ENCODE measurements at places on chromosomes 5 and 9.
A peak's percentile ranks its signal among the peaks of the same experiment; 100 is the strongest.

DNA sequence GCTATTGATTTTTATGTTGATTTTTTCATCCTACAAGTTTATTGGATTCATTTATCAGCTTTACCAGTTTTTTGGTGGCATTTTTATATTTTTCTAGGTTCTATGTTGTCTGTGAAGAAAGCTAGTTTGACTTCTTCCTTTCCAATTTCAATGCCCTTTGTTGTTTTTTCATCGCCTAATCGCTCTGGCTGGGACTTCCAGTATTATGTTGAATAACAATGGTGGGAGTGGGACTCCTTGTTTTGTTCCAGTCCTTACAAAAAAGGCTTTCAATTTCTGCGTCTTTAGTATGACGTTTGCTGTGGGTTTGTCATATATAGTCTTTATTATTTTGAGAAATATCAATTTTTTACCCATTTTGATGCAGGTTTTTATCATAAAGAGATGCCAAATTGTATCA is 175.6 kb upstream of the CCNH start:
- DNase-seq, result no peak

GRCh38 chr9:21873540-21874221 is 71.2 kb downstream of the MTAP start:
- no peak for DNase-seq

- no peak for DNase-seq
These were observed 70.6 kb upstream of the S1PR3 start for GRCh38 chr9:88920645-88921044.

DNA sequence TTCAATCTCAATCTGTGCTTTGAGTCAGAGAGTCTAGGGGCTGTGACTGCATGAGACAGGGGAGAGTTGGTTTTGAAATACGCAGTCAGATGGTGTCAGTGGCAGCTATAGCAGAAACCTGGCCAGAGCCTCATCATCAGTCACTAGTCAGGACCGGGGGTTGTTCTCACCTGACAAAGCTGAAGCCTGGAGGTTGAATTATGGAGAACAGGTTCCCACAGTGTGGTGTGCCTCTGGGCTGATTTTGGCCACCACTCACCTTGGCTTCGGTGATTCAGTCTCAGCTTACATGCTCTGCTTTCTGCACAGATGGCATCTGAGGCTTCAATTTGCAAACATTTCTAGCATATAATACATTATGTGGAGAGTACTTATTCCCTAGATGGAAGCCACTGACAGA is 387.3 kb downstream of the YTHDC2 start:
- no peak for DNase-seq

GRCh38 chr5:135824541-135825041 is 9.9 kb upstream of the SLC25A48 start:
- no peak for DNase-seq

- DNase-seq, result no peak
These were observed 136.7 kb downstream of the FAM114A2 start for GRCh38 chr5:153902016-153902415.

DNA sequence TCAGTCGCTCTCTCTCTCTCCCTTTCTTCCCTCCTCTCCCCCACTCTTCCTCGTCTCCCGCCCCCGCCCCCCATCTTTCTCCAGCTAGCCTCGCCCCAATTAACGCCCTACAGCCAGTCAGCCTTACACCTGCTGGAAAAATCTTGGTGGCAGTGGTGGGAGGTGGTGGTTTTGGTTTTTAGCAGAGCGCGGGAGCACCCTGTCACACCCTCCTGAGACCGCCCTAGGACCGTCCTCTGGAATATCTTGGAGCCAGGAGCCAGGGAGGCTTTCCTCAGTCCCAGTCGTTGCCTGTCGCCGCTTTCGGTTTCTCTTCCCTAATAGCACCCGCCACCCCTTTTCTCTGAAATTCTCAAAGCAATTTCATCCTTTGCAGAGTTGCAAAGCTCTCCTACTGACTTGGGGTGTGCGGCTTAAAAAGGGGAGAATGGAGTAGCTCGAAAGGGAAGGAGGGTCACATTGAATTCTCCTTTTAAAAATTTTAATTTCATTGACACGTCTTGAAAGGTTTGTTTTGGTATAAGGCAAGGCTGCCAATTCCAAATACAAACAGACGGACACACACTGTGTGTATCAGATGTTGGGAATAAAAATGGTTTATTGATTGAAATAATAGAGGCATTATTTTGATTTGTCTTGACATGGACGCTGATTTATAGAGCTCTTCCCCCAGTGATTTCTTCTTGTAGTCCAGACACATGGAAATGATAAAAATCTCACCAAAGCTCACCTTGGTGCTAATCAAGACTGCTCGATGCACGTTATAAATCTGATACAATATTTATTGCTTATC is 301.3 kb downstream of the PARP8 start:
- DNase-seq, result peak; percentile 50

DNA sequence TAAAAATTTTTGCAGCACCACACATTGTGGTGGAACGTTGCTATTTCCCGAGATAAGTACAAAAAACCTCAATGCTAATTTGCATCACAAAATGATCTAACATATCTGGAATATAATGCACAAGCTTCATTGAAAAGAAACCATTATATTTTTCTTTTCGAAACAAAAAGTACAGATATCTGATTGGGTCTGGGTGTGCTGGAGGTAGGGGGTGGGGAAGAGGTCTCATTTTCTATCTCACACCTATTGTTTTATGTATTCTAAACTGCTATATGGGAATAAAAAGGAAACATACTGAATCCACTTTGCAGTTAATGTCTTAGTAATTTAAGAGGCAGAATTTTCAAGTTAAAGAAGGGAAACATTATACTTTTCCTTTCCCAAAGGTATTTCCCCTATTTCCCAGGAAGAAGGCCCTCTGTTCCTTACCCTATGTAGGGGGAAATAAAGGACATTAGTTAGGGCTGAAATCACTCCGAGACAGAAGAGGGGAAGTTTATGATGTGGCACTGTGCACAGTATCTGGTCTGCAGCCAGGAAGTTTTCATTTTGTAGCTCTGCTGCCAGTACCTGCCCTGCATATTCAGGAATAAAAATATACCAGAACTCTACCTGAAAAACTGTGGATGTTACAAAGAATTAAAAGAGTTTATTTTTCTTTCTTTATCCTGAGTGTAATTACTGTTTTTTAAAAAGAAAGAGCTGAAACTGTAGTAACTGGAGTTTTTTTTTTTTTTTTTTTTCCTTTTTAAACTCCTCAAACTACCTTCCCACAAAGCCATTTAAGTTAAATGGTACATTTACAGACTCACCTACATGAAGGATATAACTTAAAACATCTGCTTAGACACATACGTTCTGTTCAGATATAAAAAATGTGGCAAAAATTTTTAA is 7.4 kb downstream of the MEF2C start:
- no peak for DNase-seq

- no peak for DNase-seq
These were observed 34.6 kb downstream of the OXCT1 start for GRCh38 chr5:41835645-41836044.

DNA sequence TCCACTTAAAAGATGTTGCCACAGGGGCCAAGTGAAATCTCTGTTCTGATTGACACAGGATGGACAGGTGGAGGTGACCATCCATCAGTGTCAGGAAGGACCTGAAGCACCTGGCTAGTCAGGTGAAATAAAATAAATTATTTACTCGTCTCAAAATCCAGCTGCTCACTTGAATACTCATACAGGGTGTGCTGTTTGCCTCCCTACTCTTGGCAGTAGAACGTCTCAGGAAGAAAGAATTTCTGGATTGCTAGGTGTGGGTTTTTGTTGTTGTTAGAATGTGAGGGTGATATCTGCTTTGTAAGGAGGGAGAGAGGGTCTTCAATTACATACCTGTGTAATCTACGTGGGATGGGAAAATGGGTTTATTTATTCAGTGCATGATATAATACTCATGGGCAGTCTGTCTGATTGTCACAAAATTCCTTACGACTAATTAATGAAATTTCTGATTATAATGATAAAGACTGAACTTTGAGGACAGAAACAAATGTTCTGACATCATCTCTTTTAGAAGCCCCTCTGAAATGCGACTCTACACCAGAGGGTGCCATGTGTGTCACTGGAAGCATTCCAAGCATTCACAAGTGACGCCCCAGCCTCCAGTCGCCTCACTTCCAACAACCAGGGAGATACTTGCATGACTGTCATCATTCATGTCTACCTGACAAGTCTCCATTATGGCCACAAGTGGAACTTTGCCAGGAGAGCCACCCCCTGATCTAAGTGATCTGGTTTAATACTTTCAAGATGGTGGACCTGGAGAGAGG is 218.4 kb downstream of the GAPVD1 start:
- DNase-seq, result no peak

DNA sequence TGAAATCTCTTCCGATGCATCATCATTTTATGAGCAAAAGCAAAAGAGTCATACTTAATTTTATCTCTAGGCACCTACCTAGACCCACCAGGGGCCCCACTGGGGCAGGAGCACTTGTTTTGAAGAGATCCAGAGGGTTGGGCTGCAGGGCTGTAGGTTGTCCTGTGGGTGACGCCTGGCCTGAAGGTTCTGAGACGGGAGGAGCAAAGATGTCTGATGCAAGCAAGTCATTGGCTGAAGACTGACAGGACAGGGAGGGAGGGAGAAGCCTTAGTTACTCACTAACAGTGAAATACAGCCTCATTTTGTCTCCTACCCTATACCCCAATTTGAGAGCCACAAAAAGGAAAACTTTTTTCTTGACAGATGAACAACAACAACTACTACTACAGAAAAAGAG is 17.1 kb upstream of the C9 start:
- no peak for DNase-seq

DNA sequence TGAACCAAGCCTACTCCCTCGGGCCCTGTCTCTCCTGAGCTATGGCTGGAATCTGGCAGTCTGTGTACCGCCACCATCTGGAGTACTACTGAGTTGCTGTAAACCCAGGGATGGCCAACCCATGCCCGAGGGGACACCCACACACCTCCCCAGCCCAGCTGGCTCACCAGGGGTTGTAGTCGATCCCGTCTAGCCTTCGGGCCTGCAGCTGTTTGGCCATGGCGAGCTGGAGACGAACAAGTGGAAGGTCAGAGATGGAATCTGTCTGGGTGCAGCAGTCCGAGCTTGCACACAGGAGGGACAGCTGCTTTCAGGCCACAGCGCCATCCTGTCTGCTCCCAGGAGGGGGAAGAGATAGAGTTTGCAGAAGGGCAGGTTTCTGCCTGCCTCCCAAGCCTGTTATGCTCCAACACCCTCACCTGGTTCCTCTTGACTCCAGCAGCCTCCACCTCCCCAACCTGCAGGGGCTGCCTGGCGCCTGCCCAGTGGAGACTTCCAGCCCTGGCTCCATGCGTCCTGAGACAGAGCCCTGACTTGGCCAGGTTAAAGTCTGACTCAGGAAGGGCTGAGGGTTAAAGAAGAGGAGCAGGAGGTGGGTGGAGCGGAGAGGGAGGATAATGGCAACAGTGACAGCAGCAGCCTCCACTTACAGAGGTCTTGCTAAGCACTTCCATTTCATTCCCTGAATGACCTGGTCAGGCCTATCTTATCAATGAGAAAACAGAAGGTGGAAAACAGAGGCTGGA is 15.8 kb upstream of the SPOUT1 start:
- DNase-seq, result no peak

GRCh38 chr5:565782-566440 is 41.7 kb upstream of the SLC9A3 start:
- DNase-seq, result no peak

- no peak for DNase-seq
These were observed 52.8 kb downstream of the DIAPH1 start for GRCh38 chr5:141565826-141566570.

DNA sequence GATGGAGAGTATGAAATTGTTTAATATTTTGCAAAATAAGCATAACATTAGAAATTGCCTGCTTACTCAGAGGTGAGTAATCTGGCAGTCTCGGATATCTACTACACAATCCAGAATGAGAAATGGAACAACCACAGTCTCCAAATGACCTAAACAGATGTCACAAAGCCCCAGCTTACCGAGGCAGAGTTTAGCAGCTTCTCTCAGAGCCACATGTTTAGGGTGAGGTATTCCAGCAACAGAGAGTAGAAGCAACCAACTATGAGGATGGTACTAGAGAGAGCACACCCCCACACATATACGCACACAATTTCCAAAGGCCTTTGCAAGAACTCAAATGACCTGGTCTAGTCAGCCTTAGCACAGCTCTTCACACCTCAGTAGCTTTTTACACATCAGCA is 122.7 kb upstream of the LPAR1 start:
- DNase-seq, result no peak

DNA sequence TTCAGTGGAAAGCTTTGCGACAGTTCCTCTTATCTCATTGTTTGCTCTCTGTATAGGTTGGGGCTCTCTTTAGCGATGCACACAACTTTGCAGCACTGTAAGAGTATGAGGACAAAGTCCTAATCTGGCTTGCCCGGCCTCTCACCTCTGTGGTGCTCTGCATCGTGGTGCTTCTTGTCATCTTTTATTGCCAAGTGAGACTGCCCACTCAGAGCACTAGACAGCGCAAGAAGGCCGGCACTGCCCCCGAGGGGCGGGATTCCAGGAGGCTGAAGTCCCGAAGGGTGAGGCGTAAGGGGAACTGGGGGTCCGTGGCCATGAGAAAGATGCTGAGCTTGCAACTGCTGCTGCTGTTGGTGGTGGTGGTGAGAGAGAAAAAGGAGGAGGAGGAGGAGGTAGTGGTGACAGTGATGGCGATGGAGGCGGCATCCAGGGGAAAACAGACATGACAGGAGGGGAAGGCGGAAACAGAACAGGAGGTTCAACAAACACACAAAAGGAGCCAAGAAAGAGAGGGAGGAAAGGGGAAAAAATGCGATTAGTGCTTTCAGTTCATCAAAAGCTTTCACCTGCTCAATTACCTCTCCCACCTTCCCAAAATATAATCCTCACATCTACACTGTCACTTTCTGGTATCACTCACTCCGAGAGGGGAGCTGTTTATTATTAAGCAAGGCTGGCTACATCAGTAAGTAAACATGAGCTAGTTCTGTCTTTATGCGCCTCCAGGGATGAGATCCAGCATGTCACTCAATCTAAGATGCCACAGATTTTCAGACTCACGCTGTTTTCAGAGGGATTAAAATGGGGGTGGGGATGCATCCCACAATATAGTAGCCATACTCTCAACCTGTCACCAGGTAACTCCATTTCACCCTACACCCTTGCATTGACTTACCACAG is 55.1 kb downstream of the TLE1 start:
- DNase-seq, result no peak

DNA sequence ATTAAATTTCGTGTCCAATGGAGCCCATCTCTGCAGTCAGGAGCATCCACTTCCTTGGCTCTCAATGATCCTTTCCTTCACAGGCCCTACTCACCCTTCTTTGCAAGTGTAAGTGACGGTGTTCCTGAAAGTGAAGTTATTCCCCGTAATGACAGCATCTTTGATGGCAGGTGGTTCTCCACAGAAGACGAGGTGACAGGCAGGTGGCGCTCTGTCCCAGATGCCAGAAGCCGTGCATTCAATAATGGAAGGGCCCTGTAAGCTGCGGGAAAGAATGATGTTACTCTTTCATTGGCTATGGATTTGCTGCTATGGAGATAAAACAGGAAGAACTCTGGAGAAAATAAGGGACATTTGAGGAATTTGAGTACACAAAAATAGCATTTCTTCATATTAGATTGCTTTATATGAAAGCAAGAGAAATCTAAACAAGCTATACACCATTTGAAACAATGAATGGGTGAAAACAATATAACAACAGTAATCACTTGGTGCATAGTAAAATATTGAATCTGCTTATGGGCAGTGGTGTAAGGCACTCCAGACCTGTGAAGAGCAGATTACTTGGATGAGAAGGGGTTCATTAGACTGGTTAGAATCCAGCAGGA is 89.9 kb upstream of the TXNDC8 start:
- DNase-seq, result no peak

Data from NCI-H2107 (cell line).